ENCODE measurements at places on chromosomes 5 and 9.

GRCh38 chr5:172953776-172954675 lies 5.2 kb upstream of the RPL26L1 start:
- DNase-seq = no peak

GRCh38 chr9:71826279-71826678 lies 58.0 kb upstream of the CEMIP2 start:
- no peak for DNase-seq

DNA sequence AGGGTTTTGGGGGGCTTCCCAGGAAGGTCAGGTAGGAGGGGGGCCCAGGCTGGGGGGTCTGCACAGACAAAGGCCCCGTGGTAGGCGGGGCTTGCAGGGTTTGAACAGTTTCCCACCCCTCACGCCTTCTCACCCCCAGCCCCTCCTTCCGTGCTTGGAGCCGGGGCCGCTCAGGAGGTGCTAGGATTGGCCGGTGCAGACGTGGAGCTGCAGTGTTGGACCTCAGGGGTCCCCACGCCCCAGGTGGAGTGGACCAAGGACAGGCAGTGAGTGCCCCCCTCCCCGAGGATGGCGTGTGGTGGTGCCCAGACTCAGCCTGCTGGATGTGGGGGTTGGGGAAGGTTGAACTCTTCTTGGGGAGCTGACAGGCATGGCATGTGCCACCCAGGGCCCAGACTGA lies 83.8 kb downstream of the HMCN2 start:
- no peak for DNase-seq

DNA sequence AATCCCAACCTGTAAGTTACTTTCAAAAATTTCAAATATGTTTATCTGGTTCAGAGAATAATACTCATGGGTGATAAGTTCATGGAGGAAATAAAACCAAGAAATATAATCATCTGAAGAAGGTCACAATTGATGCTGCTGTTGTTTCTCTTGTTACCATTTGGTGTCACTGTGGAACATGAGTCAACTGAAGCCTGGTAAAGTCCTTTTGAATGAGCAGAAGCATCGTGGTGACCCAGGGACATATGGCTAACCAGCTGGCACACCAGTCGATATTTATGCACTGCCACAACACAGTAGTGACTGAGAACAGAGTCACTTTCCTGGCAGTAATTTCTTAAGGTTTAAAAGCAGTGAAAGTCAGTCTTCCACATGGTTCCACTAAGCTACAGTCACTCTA lies 612.9 kb upstream of the TLE4 start:
- DNase-seq = no peak

DNA sequence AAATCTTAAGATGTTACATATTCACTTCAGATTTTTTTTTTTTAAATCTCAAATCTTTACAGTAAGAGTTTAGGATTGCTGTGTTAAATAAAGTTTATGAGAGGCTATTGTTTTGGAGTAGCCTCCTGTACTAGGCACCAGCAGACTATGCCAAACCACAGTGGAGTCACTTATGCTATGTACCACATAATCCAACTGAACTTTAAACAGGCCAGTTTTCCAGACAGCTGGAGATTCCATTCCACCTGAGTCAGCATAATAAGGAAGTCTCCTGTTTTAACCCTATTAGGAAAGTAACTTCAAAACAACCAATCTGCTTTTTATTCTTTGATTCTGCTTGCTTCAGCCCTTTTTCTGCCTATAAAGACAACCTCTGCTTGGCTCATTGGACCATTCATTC lies 205.2 kb downstream of the CSNK1G3 start:
- no peak for DNase-seq

GRCh38 chr5:59786334-59786805 lies 107.2 kb downstream of the PDE4D start:
- no peak for DNase-seq

DNA sequence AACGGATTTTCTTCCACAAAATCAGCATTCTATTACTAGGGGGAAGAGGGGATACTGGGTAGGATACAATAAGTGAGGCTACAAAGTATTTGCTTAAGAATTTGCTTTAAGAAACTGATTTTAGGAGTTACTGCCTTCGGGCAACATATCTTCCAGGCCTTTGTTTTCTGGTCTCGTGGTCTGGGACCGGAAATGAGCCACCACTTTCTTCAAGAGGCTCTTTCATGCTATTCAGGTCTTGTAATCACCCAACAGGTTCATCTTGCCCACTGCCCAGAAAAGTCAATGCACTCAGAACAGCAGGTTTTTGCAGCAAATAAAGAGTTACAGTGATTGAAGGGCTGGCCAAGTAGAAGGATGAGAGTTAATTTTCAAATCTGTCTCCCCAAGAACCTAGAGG lies 6.6 kb upstream of the AOPEP start:
- no peak for DNase-seq

GRCh38 chr9:32247168-32247567 lies 137.3 kb upstream of the ACO1 start:
- DNase-seq = no peak

- no peak for DNase-seq
These were observed 194.1 kb upstream of the EFNA5 start for GRCh38 chr5:107864793-107865192.

- no peak for DNase-seq
These were observed 116.5 kb upstream of the OTULINL start for GRCh38 chr5:14465116-14465515.

- no peak for DNase-seq
These were observed 30.4 kb upstream of the KLF9 start for GRCh38 chr9:70444904-70445303.

- DNase-seq = no peak
These were observed 25.1 kb downstream of the IL7R start for GRCh38 chr5:35881758-35882157.

GRCh38 chr9:100587375-100587774 lies 9.5 kb downstream of the CAVIN4 start:
- no peak for DNase-seq

- DNase-seq = no peak
These were observed 46.6 kb upstream of the C5orf58 start for GRCh38 chr5:170186156-170186555.

Measured in NCI-H2081 treated with DMSO at 0.1 percent for 48 hours (cell line).